ENCODE measurements at places on chromosomes 3 and 15.

- DNase-seq: no peak
Measured at GRCh38 chr15:86312486-86312885, 232.8 kb downstream of the AGBL1 start.

- peak; percentile 58 for DNase-seq
Measured at GRCh38 chr3:49411535-49411967, 225 bp downstream of the RHOA start.

GRCh38 chr3:139303216-139303615, 40.6 kb upstream of the MRPS22 start:
- no peak for DNase-seq

DNA sequence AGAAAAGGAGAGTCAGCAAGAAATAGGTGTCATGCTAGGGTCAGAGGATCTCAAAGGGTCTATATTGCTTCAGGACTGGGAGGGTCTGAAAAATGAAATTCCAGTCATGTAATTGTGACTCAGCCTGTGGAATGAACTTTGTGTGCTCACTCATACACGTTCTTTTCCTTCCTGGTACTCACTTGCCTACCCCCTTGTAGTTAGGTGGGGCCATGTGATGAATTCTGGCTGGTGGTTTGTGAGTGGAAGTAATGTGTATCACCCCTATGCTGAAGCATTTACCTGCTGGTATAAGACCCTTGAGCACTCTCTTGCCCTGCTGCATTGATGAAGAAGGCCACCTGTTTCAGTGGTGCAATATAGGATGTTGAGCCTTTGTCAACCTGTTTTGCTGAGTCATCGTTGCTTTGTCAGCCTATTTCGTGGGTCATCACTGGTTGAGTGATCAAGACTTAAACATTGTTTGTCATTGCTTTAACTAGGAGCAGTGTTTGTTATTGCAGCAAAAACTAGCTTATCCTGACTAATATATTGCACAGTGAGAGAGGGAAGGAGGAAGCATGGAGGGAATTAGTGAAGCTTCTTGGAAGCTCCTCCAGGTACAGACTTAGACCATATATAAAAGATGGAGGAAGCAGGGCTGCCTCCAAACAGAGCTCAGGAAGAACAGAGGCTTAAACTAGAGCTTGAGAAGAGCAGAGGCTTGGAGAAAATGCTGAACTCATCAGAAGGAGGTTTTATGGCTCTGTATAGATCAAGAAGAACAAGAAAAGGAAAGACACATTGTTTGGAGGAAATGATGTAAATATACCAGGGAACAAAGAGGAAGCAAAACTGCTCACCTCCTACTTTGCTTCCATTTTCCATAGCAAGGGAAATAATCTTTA, 28.9 kb downstream of the TLNRD1 start:
- peak; percentile 35 for DNase-seq

- DNase-seq: no peak
Measured at GRCh38 chr15:50786871-50787270, 21.4 kb upstream of the SPPL2A start.

- DNase-seq: no peak
Measured at GRCh38 chr3:88038566-88038965, 20.2 kb downstream of the CGGBP1 start.

DNA sequence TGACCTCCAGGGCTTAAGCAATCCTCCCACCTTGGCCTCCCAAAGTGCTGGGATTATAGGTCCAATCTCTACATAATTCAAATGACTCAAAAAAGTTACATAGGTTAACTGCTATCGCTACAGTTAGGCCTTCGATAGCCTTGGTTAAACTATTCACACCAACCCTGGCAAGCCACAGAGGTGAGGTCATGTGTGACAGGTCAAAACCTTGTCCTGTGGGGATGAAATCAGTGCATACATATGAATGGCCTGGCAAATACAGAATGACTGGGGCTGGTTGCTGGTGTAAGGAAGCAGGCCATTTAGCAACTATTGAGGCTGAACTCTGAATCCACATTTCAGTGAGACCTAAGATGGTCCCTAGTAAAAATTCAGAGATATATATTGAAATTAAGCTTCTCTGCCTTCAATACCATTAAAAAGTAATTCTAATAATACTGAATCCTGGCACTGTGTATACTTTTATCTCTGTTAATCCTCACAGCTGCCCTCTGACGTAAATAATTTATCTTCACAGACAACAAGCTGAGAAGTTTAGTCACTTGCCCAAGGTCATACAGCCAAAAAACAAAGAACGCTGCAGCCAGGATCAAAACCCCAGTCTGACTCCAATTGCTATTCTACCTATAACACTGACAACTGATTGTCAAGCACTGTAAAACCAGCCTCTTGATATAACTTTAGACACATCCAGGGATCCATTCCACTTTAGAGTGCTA, 35.3 kb downstream of the MKRN2 start:
- no peak for DNase-seq

- DNase-seq: no peak
Measured at GRCh38 chr15:42742149-42742548, 5.2 kb upstream of the CDAN1 start.

DNA sequence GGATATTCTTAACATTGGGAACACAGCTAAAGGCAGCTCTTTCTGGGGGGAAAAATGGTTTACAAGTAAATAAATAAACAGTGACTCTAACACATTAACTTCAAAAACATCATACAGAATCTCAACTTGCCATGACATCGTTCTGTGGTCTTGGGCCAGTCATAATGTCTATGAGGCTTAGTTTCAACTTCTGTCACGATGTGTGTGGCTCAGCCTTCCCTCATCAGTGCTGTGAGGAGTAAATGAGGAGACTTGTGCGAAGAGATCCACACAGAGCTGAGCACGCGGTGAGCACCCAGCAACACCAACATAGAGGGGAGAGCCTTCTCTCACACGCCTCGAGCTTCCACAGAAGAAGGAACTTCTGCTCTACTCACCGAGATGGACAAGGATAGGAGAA, 49.0 kb downstream of the DZIP1L start:
- DNase-seq: no peak

- DNase-seq: no peak
Measured at GRCh38 chr3:49403891-49404290, 7.9 kb downstream of the RHOA start.

GRCh38 chr3:195186041-195186709, 84.8 kb downstream of the XXYLT1 start:
- no peak for DNase-seq

- no peak for DNase-seq
Measured at GRCh38 chr3:174859114-174859735, at the start of gene NAALADL2. TSS of gene NAALADL2 (plus strand) at chr3:174859334.
